ENCODE measurements at places on chromosomes 5 and 9.

GRCh38 chr5:164597293-164597900 lies 1092.0 kb downstream of the MAT2B start:
- no peak for DNase-seq

DNA sequence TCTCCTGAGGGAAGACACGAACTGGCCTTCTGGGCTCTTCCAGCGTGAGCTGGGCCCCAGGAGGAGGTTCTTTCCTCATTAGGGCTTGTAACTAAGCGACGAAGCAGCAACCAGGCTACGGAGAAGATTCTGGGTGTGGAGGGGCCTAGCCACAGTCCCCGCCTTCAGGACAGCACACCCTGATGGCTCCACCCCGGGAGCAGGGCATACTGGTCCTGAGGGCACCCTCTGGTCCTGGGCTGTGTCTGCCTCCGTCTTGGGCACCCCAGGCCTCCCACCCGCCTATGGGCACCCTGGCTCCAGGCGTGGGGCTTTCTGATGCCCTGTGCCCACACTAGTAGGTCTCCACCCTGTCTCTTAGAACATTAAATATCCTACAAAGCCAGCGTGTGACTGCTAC lies 136.4 kb downstream of the OLFM1 start:
- DNase-seq: no peak

- DNase-seq: peak; percentile 12
These were observed 222.3 kb downstream of the GLIS3 start for GRCh38 chr9:4077499-4078102.

- no peak for DNase-seq
These were observed 1.1 kb upstream of the SV2C start for GRCh38 chr5:76081811-76082771.

- no peak for DNase-seq
These were observed 1.6 kb downstream of the FBLL1 start for GRCh38 chr5:168530621-168531150.

DNA sequence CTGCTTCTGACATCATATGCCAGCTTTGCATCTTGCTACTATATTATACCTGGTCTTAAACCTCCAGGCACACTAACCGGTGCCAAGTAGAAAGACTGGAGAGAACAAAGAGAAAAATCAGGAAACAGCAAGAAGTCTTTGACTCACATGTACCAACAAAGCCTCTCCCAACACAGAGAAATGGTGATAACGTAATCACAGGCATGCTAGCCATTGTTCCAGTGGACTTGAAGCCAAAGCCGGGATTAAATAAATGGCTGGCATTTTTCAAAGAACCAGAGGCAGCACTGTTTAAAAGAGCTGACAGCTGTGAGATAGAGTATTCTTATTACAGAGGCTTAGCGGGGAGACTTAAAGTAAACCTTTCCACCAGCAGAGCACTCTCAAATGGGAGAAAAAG lies 148.4 kb upstream of the NFIL3 start:
- no peak for DNase-seq

Data from CD4-positive, alpha-beta T cell treated with Interleukin-2 at 100 ng/mL for 4 hours (primary cell).